KG1 (cell line): ENCODE measurements at places on chromosomes 3 and 15.

DNA sequence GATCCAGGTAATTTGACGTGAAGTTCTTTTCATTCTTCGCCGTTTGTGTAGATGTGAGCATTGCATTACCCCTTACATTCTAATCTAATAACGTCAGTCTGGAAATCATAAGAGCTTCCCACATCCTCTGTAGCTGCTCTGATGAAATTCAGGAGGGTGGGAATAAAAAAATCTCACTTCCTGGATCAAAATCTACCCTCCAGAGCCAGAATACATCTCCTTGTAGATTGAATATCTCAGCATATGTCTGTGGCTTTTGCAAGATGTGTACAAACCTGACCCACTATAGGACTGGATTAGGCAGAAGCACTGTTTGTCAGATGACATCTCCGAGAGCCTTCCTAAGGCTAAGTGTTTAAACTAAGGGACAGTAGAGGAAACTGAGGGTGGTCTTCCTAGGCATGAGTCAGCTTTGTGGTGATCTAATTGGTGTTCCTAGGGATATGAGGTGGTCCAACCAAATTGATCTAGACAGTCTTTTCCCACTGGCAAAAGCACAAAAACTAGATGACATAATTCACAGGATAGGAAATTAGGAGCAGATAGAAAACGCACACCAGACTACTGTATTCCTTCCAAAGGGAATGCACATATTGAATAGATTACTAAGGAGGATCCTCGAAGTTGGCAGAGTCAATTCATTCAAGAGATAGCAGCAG, 216.3 kb upstream of the LRTM1 start:
- DNase-seq = no peak

DNA sequence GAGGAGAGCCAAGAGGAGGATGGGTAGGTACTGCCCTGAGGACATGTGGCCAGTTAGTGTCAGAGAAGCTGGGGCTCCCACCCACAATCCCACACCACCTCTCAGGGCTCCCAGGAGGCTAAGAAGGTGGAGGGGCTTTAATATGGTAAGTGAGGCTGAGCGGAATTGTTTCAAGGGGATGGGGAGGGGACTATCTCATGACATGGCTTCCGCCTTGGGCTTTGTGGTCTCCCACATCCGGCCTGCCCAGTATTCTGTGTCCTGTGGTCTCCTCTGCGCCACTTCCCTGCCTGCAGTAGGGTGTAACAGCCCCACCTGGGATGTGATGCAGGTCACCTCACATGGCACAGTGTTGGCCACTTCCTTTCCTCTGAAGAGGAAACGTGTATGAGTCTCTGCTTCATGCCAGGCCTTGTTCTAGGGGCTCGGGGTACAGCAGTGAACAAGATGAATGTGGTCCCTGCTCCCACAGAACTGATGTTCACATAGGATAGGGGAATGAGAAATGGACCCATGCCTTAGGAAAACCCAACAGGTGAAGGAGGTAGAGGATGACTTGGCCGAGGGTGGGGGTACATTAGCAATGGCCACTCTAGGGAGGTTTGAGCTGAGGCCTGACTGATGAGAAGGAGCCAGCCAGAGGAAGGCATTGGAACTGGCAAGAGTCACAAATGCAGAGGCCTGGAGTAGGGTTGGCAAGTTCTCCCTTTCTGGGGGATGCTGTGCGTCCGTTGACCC, 3.2 kb downstream of the NEIL1 start:
- DNase-seq = peak; percentile 64

DNA sequence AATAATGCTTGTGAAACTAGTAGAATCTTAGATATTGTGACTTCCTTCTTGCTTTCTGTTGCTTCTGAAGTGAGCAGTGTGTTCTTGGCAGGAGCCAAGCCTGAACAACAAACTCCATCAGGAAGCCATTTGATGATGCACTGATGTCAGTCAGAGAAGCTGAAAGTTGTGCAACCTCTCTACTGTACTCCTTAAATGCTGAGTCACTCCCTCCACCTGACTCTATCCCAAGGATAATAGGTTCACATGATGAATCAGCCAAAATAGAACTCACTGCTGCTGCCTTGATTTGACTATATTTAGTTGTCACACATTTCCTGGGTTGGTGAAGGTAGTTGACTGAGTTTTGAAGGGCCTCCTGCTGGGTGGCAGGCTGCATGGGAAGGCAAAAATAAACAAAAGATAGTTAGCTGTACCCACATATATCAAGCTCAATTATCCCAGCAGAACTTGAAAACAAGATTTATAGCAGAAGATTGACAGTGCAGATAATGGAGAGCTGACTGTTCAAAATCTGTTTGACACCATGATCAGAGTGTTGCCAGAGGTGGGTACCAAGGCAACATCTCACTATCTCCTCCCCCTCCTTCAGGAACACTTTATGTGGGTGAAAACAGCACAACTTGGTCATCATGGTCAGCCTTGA, 328.4 kb upstream of the DPH6 start:
- DNase-seq = no peak

- no peak for DNase-seq
These were observed 87.2 kb upstream of the TNFAIP8L3 start for GRCh38 chr15:51181905-51182304.

DNA sequence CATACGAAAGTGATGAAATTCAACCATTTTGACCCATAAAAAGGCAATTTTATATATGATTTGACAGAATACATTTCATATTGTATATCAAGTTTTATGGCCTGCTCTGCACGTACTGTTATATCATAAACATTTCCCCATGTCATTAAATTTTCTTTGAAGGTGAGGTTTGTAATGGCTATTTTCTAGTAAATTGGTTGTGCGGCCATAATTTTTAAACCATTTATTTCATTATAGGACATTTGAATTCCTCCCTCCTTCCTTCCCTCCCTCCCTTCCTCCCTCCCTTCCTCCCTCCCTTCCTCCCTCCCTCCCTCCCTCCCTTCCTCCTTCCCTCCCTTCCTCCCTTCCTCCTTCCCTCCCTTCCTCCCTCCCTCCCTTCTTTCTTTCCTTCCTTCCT, 87.4 kb upstream of the AGBL1 start:
- no peak for DNase-seq

- no peak for DNase-seq
These were observed 211.9 kb upstream of the ARRDC4 start for GRCh38 chr15:97748576-97748975.

GRCh38 chr3:38575279-38575843, 74.1 kb downstream of the SCN5A start:
- no peak for DNase-seq

GRCh38 chr15:75869446-75869845, 26.2 kb downstream of the UBE2Q2 start:
- DNase-seq = no peak

DNA sequence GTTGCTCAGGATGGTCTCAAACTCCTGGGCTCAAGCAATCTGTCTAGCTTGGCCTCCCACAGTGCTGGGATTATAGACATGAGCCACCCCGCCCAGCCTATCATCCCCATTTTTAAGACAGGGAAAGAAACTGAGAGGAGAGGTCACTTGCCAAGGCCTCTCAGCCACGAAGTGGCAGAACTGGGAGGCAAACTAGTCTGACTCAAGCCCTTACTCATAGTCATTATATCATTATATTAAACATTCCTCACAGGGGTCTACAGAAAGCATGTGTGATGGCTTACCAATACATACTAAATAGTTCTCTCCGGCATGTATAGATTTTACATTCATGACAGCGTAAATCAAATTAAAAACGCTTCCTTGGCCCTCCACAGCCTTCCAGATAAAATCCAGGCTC, 62.0 kb upstream of the ZBTB38 start:
- no peak for DNase-seq

- DNase-seq = no peak
These were observed 728.6 kb downstream of the ROBO1 start for GRCh38 chr3:79039192-79039591.

DNA sequence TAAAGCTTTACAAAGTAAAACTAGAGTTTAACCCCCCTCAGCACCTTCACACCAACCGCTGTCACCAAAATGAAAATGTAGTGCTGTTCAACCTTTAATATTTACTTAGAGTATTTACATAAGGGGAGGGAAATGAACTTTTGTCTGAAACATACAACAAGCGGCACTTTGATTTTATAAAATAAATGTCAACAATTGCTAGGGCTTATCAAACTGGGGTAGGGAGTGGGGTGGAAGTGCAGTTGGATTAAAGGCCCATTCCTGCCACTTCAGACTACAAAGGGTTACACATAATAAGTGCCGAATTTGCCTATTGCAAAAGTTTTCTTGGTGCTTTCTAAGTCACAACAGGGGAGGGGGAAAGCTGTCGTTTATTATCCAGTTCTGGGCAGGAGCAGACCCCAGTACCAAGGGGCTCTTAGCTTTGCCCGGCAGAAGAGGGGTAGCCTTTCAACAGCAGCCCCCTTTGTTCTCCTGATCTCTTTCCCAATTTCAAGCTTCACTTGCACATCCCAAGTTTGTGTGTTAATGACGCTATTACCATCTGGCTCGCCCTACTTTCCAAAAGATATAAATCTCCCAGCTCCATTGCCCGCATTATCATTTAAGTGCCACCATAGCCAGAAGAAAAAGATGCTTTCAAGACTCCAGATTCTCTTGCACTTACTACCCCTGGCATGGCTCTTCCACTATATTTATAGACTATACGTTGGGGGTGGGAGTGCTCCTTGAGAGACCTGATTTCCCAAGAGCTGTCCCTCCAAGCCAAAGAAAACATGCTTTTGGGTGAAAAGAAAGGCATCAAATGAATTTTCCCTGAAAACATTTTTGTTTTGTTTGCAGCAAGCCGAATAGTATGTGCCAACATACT, 17.0 kb downstream of the SOX2 start:
- no peak for DNase-seq

GRCh38 chr3:146454796-146455195, 14.6 kb downstream of the PLSCR2 start:
- no peak for DNase-seq

DNA sequence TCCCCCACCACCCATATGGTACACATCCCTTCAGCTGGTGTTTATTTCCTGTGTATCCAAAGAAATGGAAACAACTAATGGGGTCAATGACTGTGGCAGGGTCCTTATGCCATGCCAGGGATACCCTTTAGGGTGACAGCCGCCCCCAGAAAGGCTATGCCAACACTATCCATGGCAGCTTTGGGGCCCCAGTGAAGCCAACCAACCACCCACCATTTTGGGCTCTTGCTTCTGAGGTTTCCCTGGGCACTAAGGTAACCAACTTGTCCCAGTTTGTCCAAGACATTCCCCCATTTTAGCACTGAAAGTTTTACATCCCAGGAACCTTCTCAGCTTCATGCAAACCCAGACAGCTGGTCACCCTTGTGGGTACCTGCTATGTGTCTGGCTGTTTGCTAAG, 233.1 kb downstream of the VPS13C start:
- DNase-seq = no peak

DNA sequence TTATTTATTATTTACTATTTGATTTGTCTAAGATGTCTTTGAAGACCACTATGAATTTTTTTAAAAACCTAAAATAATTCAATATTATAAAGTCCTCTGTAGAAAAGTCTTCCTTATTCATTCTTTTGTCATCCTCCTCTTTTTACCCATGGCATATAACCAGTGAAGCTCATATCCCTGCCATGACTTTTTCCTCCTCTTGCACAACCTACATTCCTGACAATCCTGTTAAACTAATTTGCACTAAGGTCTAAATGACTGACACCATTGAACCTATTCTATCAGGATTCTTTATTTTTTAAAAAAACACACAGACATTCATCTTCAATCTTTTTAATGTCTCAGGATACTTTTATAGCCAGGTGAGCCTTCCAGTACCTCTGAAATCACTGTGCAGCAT, 159.9 kb upstream of the SLC2A2 start:
- no peak for DNase-seq

DNA sequence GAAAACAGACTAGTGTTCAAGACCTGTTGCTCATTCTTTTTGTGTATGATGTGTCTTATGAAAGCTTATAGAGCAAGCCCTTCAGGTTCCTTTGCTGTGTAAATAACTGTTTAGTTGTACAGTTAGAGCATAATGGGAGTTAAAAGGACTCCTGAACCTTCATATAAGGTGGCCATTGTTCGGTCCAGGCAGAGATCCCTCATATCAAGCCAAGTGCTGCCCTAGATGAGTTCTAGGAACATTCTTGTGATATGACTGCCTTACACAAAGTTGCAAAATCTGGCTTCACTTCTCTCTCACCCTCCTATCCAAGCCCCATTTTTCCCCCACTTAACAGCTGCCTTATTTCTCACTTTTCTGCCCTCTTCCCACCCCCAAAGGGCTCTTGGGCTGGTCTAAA, 26.9 kb downstream of the GYG1 start:
- DNase-seq = no peak
